ENCODE measurements at places on chromosomes 1 and 21. TPM values are rescaled to one million over a fixed set of nuclear protein-coding genes. Genes with fewer than 3 reads are reported as not detected.

DNA sequence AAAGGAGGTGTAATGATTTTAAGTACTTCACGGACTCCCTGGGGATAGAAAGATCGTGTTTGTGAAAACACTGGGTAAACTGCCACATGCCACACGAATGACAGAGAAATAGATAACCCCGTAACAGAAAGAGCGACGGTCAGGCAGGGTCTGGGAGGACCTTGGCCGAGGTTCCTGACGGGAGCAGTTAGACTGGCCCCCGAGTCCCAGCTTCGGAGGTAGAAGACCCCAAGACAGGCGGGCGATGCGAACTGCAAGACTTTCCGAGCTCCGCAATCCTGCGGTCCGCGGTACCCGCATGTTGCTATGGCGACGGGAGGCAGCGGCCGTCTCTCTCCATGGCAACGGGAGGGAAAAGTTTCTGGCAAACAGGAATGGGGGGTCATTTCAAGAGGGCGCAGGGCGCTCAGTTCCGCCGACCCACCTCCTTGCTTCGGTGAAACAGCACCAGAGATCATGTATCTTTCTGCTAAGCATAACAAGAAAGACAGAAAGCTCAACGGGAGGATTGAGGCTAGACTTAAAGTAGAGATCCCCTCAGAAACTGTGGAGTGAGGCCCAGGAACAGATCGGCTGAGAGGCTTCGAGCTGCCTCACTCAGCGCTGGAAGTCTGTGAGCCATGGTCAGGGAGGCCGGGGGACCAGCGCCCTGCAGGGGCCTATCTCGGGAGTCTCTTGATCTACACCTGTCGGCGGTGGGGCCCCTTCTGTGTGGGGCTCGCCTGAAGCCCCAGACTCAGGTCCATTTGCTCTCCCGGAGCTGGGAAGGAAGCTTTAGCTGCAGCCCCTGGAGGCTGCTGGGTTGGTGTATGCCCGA lies 685 bp upstream of the SYT6 start:
- no peak for DNase-seq

Gene LORICRIN
- not detected for polyA plus RNA-seq

GRCh38 chr1:58166417-58166816 lies 380.1 kb downstream of the OMA1 start:
- DNase-seq: no peak

DNA sequence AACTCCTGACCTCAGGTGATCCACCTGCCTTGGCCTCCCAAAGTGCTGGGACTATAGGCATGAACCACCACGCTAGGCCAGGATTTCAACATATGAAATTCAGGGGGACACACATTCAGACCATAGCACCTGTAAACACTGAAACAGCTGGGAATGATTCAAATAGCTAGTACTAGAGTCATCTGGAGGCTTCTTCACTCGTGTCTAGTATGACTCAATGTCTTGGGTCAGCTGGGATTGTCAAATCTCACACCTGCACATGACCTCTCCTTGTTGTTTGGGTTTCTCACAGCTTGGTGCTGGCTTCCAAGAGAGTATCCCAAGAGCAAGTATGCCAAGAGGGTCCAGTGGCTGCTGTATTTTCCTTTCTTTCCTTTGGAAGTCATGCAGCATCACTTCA lies 75.1 kb downstream of the PGM1 start:
- no peak for DNase-seq

Gene CA14
- polyA plus RNA-seq: 9.6 TPM

Gene APOBEC4
- 0.10 TPM for polyA plus RNA-seq

Measured in left kidney (tissue), 8 donors.